Activated CD4-positive, alpha-beta memory T cell treated with anti-CD3 and anti-CD28 coated beads, Interleukin-2, amount 10 ng/mL, durations not matched to agents 7 days and 5 days (primary cell): ENCODE measurements at places on chromosomes 5 and 9.

- DNase-seq, result no peak
These were observed 12.6 kb downstream of the SIL1 start for GRCh38 chr5:139185589-139185988.

DNA sequence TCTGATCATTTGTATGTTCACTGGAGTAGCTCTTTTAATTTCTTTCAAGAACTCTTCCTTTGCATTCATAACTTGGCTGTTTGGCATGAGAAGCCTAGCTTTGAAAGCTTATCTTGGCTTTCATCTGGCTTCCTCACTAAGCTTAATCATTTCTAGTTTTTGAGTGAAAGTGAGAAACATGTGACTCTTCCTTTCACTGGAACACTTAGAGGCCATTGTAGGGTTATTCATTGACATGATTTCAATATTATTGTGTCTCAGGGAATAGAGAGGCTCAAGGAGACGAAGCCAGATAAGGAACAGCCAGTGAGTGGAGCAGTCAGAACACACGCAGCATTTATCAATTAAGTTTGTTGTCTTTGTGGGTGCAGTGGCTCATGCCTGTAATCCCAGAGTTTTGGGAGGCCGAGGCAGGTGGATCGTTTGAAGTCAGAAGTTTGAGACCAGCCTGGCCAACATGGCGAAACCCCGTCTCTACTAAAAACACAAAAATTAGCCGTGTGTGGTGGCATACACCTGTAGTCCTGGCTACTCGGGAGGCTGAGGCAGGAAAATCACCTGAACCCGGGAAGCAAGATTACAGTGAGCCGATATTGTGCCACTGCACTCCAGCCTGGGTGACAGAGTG is 98.3 kb downstream of the UGCG start:
- no peak for DNase-seq

DNA sequence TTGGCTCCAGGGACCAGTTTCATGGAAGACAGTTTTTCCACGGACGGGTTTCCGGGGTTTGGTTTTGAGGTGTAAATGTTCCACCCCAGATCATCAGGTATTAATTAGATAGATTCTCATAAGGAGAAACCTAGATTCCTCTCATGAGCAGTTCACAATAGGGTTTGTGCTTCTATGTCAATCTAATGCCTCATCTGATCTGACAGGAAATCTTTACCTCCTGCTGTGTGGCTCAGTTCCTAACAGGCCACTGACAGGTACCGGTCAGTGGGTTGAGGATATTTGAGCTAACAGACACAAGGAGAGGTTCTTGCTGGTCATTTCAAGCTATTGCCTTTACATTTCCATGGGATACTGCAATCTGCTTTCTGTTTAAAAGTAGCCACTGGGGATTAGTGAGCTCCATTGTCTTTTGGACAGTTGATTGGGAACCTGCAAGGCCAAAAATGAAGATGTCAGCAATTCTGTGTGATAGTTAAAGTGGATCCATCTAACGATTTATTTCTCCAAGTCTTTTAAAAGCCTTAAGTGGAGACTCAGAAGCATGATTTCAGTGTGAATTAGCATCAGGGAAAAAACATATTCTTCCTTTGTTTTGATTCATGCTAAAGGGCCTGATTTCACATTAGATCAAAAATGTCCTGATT is 38.6 kb downstream of the MRPS30 start:
- DNase-seq, result no peak

GRCh38 chr9:77725820-77726219 is 77.7 kb upstream of the GNA14 start:
- DNase-seq, result peak; percentile 26

DNA sequence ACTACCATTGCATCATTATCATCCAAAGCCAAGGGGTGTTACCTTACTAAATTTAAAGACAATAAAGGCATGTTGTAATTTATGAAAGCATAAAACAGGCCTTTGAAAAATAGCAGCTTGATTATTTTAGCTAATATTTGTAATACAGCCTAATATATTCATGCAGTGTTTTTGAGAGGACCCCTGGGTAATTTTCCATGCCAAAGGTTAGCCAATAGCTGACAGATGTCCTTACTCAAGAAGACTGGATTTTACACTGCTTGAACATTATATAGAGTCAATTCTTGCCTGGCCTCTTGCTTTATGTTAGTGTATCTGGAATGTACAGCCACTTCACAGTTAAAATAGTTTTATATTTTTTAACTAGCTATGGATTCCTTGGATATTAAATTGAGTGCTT is 337.8 kb upstream of the PAPPA start:
- no peak for DNase-seq

GRCh38 chr5:164869325-164869724 is 1363.9 kb downstream of the MAT2B start:
- DNase-seq, result no peak

DNA sequence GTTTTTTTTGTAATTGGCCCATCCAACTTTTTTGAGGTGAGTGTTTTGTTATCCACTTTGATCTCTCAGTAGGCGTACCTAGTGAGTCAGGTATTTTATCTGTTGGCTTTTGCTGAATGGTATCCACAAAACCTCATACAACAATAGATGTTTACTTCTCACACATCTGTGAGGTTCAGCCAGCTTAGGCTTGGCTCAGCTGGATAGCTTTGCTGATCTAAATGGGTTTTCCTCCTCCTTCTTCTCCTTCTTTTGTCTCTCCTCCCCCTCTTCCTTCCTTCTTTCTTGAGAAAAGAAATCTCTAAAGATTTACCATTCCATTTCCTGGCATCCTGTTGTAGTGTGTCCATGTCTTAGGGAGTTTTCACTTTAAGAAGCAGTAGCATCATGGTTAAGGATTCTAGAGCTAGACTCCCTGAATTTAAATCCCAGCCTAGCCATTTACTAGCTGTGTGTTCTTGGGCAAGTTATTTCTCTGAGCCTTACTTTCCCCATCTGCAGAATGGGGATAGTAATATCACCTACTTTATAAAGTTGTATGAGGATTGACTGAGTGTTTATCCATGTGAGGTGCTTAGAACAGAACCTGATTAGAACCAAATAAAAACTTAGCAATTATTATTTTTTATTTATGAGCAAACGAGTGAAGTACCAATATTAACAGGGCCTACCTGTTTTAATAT is 126.3 kb downstream of the ARHGAP26 start:
- DNase-seq, result no peak

DNA sequence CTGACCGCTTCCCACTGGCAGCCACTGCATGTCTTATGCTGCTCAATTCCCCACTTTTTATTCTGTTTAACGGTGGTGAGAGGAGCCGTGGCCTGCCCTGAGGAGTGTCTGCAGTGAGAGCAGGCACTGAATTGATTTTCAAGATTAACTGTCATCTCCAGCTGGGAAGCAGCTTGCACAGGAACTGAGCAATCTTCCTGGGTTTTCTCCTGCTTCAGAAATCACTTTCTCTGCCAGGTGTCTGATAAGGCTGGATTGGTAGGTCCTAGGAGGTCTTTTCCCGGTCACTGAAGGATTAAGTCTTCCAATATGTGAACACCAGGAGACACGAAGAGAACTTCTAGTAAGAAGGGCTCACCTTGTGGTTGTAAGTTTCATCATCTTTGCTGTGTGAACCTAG is 181.1 kb upstream of the RAD23B start:
- DNase-seq, result no peak

- no peak for DNase-seq
These were observed 78.1 kb upstream of the PRLR start for GRCh38 chr5:35308421-35308820.

- DNase-seq, result no peak
These were observed 6.9 kb downstream of the REEP2 start for GRCh38 chr5:138445547-138446271.

DNA sequence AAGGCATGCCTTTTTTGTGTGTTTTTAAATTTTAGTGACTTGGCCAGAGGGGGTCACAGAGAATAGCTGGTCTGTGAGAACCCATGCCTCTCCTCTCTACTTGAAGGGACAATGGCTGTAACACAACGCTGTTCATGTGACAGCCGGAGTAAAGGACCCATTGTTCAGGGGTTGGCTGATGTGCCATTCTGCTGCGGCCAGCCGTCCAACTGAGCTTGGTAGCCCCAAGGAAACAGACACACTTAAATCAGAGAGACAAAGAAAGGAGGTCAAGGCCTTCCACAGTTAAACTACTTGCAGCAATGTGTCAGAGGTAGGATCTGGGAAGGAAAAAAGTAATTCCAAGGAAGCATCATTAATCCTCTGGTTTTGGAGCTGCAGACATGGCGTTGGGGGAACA is 8.1 kb downstream of the MEGF10 start:
- DNase-seq, result no peak

DNA sequence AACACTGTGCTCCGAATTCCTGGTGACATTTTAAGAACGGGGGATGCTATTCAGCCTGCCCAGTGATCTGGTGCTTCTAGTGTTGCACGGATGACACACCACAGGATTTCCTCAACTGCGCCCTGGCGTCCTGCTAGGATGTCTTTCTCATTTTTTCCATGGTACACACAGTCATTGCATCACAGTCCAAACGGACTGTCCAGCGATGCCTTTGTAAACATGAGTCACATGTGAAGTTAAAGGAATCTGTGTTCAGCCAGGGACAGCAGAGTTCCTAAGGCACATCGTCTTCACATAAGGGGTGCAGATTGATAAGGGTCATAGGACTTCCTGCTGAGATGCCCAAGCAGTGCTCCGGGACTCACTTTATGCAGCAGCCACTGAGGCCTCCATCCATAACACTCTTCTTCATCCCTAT is 9.3 kb upstream of the PTPN3 start:
- DNase-seq, result no peak

DNA sequence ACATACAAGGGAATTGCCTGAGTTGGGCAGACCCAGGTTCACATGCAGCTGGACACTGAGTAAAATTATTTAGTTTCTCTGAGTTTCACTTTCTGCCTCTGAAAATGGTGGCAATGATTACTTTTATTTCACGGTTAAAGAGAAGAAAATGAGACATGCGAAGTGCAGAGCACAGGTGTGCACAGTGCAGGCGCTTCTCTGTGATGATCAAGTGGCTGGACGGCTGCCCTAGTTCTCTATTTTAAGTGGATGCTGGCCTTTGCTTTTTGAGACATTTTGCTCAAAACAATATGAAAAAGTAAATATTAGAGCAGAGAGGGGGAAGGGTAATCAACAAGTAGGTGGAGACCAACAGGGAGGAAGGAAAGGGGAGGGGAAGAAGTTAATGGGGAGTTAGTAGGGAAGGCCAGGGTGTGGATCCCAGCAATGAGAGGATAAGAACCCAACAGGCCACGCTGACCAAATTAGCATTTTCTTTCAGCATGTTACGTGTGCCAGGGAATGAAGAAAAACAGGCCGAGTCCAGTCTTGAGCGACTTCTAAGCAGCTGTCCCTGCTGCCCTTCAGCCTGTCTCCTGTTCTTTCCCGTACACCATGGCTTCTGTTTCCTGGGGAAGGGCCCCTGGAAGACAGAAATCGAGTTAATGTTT is 16.1 kb downstream of the SNX18 start:
- no peak for DNase-seq

GRCh38 chr5:3320317-3320875 is 275.2 kb upstream of the IRX1 start:
- DNase-seq, result no peak

DNA sequence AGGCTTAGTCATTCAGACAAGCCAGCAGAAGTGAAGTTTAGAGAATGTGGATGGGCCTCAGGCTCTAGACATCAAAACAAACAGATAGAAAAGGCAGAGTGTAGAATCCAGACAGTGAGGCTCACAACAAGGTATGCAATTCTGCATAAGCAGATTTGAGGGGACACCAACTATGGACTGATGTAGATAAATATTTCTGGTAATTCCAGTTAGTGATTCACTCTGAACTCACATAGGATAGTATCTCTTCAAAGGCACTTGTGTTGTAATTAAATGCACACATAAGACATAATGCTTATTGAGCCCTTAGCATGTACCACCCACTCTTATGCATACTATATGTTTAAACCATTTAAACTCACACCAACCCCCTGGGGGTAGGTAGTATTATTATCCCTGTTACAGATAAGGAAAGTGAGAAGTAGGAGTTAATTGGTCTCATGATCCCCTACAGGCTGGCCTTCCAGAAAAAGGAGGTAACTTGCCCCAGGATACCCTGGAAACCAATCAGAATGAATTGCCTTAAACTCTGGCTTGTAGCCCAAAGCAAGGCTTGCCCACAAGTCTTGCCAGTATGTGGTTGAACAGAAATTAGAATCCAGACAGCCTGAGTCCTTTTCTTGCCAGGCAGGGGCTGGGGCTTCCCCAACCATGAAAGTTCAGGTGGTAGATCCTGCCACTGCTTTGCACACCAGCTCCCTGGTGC is 39.5 kb upstream of the HSPB3 start:
- no peak for DNase-seq

- peak; percentile 87 for DNase-seq
These were observed 151.1 kb upstream of the ERCC6L2 start for GRCh38 chr9:95724253-95724991.

- DNase-seq, result no peak
These were observed 754 bp downstream of the GFPT2 start for GRCh38 chr5:180352116-180353047.

DNA sequence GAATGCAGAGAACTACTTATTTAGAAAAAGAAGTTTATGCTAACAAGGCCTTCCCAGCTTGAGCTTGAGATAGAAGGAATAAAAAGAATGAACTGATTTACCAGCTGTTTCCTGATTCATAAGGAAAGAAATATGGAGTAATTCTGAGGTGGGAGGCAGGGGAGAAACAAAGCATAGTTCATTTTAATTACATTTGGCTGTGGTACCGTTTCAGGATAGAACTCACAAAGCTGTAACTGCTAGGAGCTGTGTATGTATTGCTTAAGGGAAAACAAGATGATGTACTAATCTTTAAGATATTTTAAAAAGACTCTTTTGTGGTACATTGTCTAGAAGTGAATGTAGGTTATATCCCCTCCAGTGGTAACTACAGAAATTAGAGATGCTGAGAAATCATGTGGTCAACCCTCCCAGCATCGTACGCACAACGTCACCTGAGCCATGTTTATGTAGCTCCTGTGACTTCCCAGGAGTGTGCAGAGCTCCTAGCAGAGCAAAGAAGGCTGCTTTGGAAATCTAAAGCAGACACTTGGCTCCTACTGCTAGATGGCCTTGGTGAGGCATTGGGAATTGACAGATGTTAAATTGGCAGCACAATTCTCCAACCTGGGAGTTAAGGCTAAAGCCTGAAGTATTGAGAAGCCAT is 208.3 kb upstream of the VLDLR start:
- DNase-seq, result no peak

- peak; percentile 60 for DNase-seq
These were observed 218.2 kb downstream of the MAST4 start for GRCh38 chr5:66814146-66814991.
